Mammary microvascular endothelial cell (primary cell): ENCODE measurements at places on chromosomes 2 and 18. TPM values are rescaled to one million over a fixed set of nuclear protein-coding genes. Genes with fewer than 3 reads are reported as not detected.

The CROCC2 gene
- not detected in 2 replicates for total RNA-seq

The ARHGAP25 gene
- total RNA-seq: 10.7 and 11.8 TPM in 2 replicates

The POTEC gene
- total RNA-seq: not detected in 2 replicates

The COL3A1 gene
- total RNA-seq: 2.3 and 2.6 TPM in 2 replicates

The COL5A2 gene
- total RNA-seq: 28.7 and 32.0 TPM in 2 replicates

The KCNK3 gene
- not detected in 2 replicates for total RNA-seq

The CELF4 gene
- total RNA-seq: not detected in 2 replicates

The ALK gene
- total RNA-seq: not detected in 2 replicates

The TFCP2L1 gene
- total RNA-seq: not detected in 2 replicates

The TCF7L1 gene
- total RNA-seq: 2.7 and 2.8 TPM in 2 replicates

The PARD3B gene
- total RNA-seq: 3.0 and 3.1 TPM in 2 replicates

The PCBP1 gene
- total RNA-seq: 127 and 142 TPM in 2 replicates

The DSG1 gene
- total RNA-seq: not detected in 2 replicates

The CDK15 gene
- total RNA-seq: 0.07 TPM in 1 of 2 replicates, not detected in the other

The NYAP2 gene
- not detected in 2 replicates for total RNA-seq

The TSPYL6 gene
- total RNA-seq: not detected in 2 replicates

The HOXD12 gene
- total RNA-seq: not detected in 2 replicates

The LANCL1 gene
- total RNA-seq: 20.4 and 24.2 TPM in 2 replicates

The GALNT13 gene
- 0.64 TPM in 1 of 2 replicates, not detected in the other for total RNA-seq

The OR6B2 gene
- total RNA-seq: not detected in 2 replicates

The THSD7B gene
- total RNA-seq: not detected in 2 replicates
